Activated naive CD4-positive, alpha-beta T cell treated with anti-CD3 and anti-CD28 coated beads, Interleukin-2, amount 50 U/mL, for 72 hours (primary cell): ENCODE measurements at places on chromosomes 5 and 9.

GRCh38 chr9:19967216-19967887 is 178.5 kb upstream of the SLC24A2 start:
- no peak for DNase-seq

- no peak for DNase-seq
Measured at GRCh38 chr5:173753307-173754168, 134.6 kb upstream of the CPEB4 start.

- DNase-seq = no peak
Measured at GRCh38 chr5:89024045-89024444, 141.1 kb upstream of the MEF2C start.

DNA sequence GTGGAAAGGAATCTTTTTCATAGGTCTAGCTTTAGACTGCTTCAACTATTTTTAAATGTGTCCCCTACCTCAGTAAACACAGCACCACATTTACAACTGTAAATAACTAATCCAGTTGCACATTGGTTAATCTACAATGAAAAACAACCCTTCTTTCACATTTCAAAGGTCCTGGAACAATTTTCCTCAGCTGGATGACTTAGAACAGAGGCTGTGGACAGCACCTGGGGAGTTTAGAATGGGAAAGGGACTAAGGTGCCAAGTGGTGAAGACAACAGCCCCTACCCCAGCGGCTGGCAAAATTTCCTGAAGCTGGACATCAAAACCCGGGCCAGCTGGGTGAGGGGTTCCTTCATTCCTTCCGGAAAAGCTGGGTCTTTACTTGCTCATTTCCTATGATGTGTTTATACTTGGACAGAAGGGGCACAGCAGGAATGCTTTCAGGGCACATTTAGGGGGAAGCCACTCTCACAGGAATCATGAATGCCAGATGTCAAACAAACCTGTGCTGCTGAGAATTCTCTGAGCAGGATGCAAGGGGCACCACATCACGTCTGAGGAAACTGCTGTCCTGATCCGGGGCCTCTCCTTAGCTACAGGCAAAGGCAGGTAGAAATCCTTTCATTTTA is 158.3 kb downstream of the NR2F1-AS1 start:
- DNase-seq = no peak

- no peak for DNase-seq
Measured at GRCh38 chr5:169067751-169068173, 233.2 kb downstream of the SLIT3 start.

DNA sequence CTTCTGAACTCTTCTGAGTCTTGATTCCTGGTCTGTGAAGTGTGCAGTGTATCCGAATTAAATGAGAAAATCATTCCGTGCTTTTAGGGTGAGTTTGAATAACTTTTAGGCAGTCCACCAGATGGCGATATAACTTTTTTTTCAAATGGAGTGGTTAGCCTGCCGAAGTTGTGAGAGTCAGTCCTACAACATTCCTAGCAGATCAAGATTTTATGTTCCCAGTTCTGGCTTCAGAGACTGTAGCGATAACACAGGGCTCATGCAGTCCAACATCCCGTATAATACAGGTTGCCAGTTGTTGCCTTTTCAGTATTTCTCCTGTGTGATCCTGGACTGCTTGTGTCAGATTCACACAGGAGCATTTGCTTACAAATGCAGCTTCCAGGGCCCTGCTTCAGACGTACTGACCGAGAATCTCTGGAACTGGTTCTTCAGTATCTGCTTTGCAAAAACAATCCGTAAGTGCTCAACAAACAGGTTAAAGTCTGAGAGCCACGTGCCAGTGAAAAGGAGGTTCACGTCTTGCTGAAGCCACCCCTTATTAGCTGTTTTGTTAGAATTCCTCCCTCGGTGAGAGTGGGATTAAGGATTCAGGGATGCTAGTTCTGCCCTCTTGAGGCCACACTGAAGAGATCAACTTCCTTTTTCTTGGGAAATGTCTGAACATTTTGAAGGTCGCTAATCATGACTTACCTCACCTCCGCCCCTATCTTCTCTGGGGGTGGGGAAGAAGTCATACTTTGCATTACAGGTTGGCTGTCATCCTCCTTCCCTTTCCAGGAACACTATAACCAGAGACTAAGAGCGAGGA is 22.8 kb downstream of the SMIM3 start:
- DNase-seq = no peak

DNA sequence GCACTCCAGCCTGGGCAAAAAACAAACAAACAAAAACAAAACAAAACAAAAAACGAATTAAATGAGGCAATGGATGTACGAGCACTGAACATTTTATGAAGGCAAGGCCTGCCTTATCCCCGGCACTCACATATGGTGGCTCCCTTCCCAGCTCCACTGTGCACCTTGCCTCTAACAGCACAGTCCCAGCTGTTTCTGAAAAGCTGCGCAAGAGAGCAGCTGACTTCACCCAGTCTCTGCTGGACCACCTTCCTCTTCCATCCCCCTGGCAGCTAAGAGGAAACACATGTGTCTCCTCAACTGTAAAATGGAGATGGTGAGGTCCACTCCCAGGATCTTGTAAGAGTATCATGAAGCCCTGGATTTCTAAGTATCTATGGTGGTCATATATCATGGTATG is 100.7 kb downstream of the KLF4 start:
- DNase-seq = no peak

- no peak for DNase-seq
Measured at GRCh38 chr9:89662718-89663613, 58.2 kb downstream of the GADD45G start.

DNA sequence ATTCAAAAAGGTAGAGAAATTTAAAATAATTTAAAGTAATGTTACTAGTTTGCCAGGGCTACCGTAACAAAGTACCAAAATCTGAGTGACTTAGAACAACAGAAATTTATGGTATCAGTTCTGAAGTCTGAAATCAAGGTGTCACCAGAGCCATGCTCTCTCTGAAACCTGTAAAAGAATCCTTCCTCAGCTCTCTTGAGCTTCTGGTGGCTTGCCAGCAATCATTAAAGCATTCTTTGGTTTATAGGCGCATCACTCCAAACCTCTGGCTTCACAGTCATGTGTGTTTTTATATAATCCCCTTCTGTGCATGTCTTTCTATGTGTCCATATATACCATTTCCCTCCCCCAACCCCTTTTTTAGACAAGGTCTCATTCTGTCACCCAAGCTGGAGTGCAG is 220.3 kb downstream of the COX7C start:
- no peak for DNase-seq

DNA sequence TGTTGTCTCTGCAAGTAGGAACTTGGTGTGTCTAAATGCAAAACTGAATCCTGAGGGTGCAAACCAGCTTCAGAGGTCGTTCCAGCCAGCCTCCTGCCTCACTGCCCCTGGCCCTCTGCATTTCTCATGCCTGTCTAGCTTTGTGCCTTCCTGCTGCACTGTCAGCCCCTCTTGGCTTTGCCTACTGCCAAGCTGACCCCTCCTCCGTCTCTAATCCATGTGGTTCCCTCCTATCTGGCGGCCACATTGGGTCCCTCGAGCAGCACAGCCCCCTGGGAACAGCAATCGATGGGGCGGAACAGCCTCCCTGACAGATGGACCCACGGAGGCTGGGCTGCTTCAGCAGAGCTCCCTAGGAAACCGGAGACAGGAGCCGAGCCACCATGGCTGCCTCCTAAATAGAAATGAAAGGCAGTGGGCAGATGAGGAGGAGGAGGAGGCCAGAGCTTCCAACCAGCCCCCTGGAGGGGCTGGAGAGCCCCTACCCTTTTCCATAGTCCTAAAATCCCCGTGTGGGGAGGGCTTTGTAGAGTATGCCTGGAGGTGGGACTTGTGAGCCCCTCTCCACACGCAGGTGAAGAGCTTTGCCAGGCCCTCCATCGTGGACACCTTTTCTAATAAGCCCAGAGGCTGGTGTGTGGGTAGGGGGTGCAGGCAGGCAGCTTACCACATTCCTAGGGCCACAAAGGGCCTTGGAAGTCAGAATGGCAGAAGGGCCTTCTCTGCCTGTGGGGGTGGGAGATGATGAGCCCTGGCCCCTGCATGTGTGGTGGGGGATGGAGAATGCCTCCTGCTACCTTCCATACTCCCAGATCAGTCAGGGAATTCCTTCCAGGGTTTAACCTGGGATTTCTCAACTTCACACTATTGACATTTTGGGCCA is 9.2 kb upstream of the CXXC5 start:
- DNase-seq = no peak
